ENCODE measurements at places on chromosomes 1 and 21.
A peak's percentile ranks its signal among the peaks of the same experiment; 100 is the strongest.

- no peak for DNase-seq
Measured at GRCh38 chr1:115251340-115251748, 86.7 kb downstream of the NGF start.

DNA sequence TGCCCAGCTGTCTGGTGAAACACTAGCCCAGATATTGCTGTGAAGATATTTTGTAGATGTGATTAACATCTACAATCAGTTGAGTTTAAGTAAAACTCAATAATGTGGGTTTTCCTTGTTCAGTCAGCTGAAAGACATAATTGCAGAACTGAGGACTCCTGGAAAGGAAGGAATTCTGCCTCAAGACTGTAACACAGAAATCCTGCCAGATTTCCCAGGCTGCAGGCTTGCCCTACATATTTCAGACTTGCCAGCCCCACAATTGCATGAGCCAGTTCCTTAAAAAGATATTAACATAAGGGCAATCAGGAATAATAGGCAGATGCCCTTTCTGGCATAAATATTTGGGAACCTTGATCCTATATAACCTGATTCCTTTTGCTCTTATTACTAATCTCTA lies 14.2 kb upstream of the NIBAN1 start:
- no peak for DNase-seq

- no peak for DNase-seq
Measured at GRCh38 chr1:62908168-62908695, 124.3 kb downstream of the ATG4C start.

DNA sequence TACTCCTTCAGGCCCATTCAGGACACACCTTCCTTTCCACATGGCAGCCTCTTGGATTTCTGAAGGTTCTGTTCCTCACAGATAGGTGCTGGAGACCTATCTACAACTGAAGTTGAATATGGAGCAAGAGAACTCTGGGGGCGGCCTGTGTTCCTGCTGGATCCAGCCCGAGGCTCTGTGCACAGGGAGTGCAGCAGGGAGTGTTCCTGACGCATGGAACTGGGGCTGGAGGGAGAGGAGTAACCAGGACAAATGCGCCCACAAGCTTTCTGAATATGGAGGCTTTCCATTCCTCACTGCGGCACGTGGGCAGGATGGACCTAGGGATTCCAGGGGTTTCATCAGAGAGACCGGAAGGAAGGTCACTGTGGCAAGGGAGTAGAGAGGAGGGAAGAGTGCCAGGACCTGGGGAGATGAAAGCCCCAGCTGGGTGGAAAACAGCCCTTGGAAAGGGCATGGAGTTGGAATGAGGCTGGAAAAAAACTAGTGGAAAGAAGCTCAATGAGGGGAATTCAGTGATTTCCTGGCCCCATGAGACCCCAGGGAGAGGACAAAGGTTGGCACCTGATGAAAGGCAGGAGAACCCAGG lies 12.5 kb downstream of the PM20D1 start:
- no peak for DNase-seq

- DNase-seq = no peak
Measured at GRCh38 chr1:68950036-68950435, 453.2 kb upstream of the DEPDC1 start.

- DNase-seq = no peak
Measured at GRCh38 chr1:229119876-229120275, 151.0 kb upstream of the RAB4A start.

- DNase-seq = no peak
Measured at GRCh38 chr1:85692730-85693314, 15.4 kb downstream of the ZNHIT6 start.

DNA sequence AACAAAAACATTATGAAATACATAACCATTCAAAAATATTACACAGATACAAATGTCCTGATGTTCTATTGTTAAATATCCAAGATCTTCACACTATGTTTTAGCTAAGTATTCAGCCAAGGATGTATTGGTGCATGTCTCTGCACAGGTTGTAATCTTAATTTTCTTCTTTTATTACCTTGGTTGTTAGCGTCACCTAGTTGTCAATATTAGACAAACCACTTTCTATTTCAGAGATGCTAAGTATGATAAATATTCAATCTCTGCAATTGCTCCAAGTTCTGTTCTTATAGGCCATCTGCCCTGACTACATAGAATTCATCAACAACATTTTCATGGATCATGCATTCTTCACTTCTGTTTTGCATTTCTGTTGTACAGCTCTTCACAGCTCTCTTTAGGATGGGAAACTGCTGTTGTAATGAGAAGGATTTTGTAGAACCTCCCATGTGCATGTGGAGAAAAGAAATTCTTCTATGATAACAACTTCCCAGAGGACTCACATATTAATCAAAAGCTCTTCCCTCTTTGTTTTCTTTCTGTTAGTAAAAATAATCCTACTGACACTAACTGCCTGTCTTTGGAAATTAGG lies 380.1 kb downstream of the NUF2 start:
- no peak for DNase-seq

DNA sequence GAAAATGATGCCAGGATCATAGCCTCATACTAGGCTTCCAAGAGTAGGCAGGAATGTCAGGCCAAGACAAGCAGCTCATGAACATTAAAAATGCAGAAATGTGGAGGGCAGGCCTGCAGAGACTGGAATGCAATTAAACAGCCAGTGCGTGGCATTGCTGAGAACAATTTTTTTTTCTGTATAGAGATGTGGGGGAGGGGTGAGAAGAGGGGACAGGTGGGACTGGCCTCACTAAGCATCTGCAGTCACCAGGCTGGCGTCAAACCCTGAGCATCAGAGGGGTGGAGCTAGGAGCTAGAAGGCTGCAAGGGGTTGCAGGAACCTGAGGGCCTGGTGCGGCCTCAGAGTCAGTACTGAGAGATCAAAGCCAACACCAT lies 114.1 kb downstream of the TNR start:
- no peak for DNase-seq

DNA sequence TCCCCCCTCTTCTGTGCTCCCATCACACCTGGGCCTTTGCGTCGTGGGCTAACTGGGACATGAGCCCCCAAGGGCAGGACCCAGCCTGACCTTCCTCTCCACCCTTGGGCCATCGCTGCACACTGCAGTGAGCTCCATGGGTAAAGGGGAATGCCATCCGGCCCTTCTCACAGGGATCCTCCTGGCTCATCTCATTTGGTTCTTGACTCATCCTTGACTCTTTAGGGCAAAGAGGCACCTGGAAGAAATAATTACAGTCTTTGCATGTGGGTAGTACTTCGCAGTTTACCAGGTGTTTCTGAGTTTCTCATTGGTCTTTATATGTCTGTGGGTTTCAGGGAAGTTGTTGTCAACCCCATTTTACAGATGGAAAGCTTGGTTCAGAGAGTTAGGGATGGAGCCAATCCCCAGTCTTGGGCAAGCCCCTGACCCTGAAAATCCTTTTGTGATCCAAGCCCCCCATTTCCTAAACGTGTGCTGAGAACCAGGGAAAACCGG lies 59.3 kb upstream of the ID3 start:
- DNase-seq = no peak

DNA sequence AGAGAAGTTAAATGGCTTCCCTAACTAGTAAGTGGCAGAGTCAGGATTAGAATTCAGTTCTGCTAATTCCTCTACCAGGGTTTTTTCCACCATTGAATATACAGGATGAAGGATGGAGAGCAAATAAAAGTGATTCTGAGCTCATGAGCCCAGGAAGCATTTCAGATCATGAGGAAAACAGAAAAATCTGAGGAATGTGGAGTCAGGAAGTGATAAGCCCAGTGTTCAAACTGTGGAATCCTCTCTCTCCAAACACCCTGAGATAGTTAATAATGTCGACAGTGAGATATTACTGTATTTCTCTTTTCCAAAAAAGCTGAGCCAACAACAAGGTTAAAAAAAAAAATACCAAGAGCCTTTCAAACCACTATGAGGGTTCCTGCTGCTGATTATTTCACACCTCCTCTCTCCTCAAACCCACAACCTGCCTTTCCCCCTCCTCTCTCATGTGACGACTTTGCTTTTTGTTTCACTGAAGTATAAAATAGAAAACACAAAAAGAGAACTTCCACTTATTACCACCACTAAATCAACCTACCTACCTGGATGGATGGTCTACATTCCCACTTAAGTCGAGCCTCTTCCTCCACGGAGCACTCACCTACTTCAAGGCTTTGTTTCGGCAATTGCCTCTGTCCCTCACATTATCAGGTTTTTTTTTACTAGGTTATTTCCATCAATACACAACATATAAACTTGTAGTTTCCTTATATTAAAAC lies 8.9 kb downstream of the SLAMF1 start:
- no peak for DNase-seq

DNA sequence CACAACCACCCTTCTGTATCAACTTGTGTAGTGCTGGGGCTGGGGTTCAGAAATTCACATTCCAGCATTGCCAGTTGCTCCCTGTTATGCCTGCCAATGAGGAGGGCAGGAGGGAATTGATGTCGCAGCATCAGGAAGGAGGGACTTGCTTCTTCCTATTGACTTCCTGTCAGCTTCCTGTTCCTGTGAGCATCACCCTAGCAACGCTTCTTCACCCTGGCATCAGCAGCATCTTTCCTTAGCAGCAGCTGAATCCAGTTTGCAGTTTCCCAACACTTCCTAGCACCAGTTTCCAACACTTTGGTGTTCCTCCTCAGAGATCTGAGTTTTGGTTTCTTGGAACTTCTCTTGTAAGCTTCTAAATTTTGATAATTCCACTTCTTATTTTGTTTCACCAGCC lies 8.9 kb upstream of the TRIM62 start:
- DNase-seq = no peak

GRCh38 chr1:207164086-207164485 lies 60.1 kb downstream of the C4BPA start:
- DNase-seq = no peak

GRCh38 chr1:53634571-53634979 lies 104.4 kb downstream of the GLIS1 start:
- no peak for DNase-seq

DNA sequence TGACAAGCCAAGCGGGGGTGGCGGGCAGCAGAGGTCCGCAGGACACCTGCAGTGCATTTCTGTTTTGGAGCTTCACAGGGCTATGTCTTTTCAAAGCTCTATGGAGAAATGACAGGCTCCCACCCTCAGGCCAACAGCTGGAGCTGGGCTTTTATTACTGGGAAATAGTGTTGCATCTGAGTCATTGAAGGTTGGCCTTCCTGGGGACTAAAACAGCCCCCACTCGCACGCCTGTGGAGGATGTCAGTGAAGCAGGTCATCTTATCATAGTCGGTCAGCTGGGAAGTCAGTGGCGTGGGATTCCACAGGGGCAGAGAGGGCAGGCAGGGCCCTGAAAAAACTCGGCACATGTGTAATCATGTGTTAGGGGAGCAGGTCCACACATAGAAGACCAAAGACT lies 55.3 kb downstream of the NTPCR start:
- no peak for DNase-seq

GRCh38 chr1:226632922-226633351 lies 84.4 kb downstream of the STUM start:
- DNase-seq = peak; percentile 20

- DNase-seq = peak; percentile 43
Measured at GRCh38 chr1:9198538-9199361, 35.8 kb upstream of the H6PD start.

- DNase-seq = no peak
Measured at GRCh38 chr1:207002724-207003146, 29.8 kb downstream of the C1orf116 start.

GRCh38 chr1:225987491-225988316 lies 11.4 kb downstream of the SDE2 start:
- DNase-seq = no peak

DNA sequence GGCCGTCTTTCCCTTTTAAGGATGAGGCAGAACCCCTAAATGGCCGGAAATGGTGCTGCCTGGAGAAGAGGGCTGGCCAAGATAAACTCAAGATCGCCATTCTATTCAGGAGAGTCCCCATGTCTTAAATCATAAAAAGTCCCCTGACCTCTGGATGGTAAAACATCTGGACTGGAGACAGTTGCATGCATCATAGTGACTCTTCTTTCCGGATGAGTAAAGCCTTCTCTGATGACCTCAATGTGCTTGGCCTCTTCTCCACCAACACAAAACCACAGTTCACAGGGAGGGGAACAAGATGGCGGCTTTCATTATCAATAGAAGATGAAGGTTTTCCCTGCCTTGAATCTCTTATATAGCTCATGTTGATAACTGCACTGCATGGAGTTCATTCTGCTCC lies 27.5 kb upstream of the H6PD start:
- no peak for DNase-seq

DNA sequence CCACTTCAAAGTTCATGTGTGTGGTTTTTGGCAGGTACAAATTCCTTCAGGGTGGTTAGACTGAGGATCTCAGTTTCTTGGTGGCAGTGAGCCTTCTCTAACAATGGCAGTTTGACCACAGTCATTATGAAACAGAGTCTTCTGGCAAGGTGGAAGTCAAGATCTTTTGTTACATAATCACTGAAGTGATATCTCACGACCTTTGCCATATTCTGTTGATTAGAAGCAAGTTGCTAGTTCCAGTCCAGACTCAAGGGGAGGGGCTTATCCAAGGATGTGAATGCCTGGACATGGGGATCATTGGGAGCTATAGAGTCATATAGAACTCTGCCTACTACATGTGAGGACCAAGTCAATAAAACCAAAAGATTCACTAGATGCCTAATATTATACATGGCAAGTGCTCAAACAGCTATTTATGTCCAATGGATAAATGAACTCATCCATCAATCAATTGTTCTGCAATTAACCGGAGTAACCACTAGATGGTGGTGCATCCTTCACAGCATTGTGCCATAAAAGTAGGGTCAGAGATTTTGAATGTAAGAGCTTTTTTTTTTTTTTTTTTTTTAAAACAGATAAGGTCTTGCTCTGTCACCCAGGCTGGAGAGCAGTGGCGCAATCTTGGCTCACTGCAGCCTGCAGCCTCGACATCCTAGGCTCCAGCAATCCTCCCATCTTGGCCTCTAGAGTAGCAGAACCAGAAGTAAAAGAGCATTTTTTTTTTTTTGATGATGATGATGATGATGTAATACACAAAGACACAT lies 131.9 kb downstream of the CRB1 start:
- DNase-seq = no peak

GRCh38 chr1:85409516-85409915 lies 55.4 kb downstream of the DDAH1 start:
- no peak for DNase-seq

DNA sequence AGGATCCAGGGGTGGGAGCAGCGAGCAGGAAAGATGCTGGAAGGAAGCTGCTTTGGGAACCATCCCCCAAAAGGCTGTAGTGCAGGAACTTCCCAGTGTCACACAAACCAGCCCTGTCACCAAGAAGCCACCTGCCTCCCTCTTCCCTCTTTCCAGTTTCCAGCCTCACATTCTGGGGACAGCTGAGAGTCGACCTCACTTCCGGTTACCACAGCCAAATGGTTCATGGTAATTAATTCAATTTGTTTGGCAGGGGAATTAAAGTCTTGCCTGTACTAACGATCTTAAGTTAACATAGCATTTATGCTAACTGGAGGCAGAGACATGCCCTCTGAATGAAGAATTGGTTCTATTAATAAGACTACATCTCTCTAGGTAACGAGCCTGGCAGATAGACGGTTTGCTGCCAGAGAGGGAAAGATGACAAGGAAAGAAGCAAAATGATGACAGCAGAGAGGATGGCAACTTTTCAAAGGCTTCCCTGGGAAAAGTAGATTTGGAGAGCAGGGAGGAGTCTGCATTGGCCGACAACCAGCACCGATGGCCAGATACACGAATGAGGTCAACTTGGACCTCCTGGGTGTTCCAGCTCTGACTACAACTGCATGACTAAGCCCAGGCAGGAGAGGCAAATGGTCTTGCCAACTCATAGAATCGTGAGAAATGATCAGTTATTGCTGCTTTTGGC lies 64.1 kb downstream of the TMCO4 start:
- peak; percentile 84 for DNase-seq

Measured in femur (tissue), 1 donor.